IMR-90 (cell line): ENCODE measurements at places on chromosomes 16 and 17. TPM values are rescaled to one million over a fixed set of nuclear protein-coding genes. Genes with fewer than 3 reads are reported as not detected.

HASPIN gene
- total RNA-seq, result 3.9 and 4.3 TPM in 2 replicates

TPPP3 gene
- total RNA-seq, result 0.54 and 0.56 TPM in 2 replicates

CDH16 gene
- total RNA-seq, result not detected in 2 replicates

MFAP4 gene
- 5.0 and 7.0 TPM in 2 replicates for total RNA-seq

AOC3 gene
- under 0.01 TPM in 1 of 2 replicates, not detected in the other for total RNA-seq

CDYL2 gene
- total RNA-seq, result 3.9 and 4.4 TPM in 2 replicates

KRTAP16-1 gene
- not detected in 2 replicates for total RNA-seq

KRT9 gene
- total RNA-seq, result not detected in 2 replicates

GRCh38 chr17:67441052-67441895 is 64.2 kb downstream of the PITPNC1 start:
- DNase-seq, result peak; percentile 88

DNA sequence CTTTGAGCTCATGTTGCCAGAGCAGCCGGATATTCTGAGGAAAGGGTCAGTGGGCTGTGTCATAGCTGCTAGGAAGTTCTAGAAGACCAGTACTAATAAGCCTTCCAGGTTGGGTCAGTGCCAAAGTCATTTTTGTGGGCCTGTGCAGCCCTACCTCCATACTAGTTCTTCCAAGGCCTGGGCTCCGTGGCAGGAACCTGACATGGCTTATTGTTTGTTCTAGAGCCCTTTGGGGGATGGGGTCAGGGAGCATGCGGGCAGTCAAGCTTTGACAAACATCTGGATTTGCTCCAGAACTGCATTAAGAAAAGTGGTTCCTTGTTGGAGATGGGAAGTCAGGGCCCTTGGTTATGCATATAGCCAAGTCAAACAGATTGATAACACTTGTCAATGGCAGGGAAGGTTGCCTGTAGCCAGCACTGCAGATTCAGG is 7.6 kb downstream of the ALKBH5 start:
- no peak for DNase-seq

DNA sequence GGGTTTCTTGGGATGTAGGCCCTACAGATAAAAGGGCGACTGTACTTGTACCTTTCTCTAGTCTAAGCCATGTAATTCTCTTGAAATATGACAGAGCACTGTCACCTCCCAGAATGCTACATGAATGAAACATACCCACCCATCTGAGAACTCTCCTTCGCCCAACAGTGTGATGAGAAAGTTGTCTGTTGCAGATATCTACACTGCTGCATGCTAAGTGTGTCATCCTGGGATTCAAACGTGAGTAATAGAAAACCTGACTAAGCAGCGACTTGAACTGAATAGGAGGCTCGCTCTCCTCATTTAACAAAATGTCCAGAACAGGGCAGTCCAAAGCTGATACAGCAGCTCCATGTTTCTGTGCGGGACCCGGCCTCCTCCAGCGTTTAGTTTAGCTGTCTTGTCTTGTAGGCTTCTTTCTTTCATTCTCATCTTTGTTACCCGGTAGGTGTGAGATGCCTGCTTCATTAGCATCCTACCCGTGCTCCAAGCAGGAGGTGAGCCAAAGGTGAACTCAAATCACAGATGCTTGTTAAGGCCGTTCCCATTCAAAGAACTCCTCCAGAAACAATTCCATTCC is 211.9 kb downstream of the PRKCA start:
- DNase-seq, result peak; percentile 81

- DNase-seq, result peak; percentile 89
These were observed 84.1 kb downstream of the TBC1D16 start for GRCh38 chr17:79951361-79952264.

- no peak for DNase-seq
These were observed 72.5 kb downstream of the WSB1 start for GRCh38 chr17:27366437-27366836.

DNA sequence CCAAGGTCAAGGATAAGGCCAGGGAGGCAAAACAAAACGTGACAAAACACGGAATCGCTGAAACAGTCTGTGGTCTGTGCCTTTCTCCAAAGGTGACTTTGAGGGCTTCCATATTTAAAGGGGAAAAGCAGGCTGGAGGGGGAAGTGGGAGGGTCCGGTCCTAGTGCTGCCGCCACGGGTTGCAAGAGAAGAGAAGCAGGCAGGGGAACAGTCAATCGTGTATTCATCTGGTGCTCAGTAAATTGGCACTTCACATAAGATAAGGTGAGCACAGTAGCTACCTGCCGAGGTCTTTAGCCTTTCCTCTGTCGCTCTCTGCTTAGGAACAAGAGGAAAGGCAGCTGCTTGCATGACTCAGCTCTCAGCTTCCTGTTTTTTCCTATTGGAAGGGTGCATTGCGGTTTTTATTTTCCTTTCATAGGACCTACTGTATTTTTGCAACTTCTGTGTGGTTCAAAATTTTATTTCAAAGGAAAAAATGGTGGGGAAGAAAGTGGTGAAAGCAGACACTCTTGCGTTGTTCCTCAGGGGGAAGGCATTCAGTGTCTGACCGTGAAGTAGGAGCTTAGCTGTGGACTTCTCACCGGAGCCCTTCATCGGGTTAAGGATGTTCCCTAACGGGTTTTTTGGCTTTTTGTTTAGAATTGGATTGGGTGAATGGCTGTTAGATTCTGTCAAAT is 7.1 kb upstream of the LGALS3BP start:
- DNase-seq, result peak; percentile 72

DNA sequence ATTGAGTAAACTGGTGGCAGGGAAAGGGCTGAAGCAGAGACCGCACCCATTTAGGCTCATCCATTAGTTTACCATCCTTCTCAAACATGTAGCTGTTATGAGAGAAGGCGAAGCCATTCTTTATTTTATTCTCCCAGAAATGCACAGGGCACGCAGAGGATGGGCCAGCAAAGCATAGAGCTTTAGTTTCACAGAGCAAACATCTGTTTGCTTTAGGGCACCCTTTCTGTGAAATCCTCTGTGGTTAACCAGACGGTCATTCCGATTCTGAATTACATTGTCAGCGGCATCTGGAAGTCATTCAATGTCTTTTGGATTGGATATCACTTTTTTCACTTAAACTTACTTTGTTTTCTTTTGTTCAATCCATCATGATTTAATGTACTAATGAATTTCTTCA is 96.0 kb downstream of the TOX3 start:
- DNase-seq, result no peak

DNA sequence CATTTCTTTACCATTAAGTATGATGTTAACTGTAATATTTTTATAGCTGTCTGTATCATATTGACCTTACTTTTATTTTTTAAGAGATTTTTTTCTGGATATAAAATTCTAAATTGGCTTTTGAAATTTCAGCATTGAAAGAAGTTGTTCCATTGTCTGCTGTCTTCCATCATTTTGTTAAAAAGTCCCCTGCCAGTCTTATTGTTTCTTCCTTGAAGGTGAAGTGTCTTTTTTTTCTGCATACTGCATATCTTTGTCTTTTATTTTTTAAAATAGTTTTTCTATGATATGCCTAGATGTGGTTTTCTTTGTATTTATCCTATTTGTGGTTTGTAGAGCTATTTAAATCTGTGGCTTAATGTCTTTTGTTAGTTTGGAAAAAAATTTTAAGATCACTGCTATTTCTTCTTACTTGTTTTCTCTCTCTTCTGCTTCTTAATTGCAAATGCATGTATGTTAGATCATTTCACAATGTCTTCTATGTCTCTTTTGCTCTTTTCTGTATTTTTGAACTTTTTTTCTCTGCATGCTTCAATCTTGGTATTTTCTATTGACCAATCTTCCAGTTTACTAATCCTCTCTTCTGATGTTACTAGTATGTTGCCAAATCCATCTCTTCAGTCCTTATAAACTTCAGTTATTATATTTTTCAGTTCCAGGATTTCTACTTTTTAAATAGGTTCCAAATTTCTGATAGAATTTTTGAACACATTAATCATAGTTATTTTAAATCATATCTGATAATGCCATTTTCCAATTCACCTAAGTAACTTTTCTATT is 20.2 kb downstream of the IL21R start:
- no peak for DNase-seq

- DNase-seq, result peak; percentile 22
These were observed 21.6 kb downstream of the POLR3E start for GRCh38 chr16:22318690-22319358.
